ENCODE measurements at places on chromosomes 12 and 14. TPM values are rescaled to one million over a fixed set of nuclear protein-coding genes. Genes with fewer than 3 reads are reported as not detected.

The GPN3 gene
- total RNA-seq, result 29.3 TPM

The FLRT2 gene
- total RNA-seq, result 4.7 TPM

DNA sequence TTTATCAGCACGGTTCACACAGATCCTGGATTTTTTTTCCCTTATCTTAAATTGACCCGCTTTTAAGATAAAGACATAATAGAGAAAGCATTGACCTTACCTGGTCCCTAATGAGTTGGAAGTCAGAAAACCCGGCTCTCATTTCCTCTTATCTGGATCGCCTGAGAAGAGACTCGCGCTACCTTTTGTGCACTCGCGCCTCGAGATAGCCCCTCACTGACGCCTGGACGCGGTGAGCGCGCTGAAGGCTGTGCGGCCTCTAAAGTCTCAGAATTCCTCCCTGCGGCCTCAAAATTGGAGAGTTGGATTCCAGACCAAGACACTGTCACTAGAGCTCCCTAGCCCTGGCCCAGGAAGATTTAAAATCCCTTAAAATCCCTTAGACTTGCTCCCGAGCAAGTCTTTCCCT is 7.0 kb downstream of the NKX2-1 start:
- H3K4me3 ChIP-seq, result no peak overlapping the region
- no peaks in the 10 kb centered on the region for H3K36me3 ChIP-seq
- H3K27me3 ChIP-seq, result peaks cover 100% of the 10 kb centered on the region
- no peak overlapping the region for H3K27ac ChIP-seq
- H3K4me1 ChIP-seq, result peaks cover 11% of the 10 kb centered on the region

DNA sequence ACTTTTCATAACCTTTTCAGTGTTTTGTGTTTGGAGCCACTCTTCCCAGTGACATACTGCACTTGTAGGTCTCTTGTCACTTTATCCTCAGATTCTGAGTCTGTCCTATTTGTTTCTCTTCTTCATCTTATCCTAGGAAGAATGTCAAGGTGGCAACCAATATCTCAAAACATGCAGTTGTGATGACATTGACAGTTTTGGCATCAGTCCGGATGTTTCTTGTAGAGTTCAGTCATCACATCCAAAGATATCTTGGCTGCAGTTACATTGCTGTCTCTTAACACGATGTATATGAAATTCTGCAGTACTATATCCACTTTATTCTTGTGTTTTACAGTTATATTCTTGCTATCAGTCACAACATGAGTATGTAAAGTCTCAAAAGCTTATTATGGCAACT is 6.4 kb downstream of the ADIPOR2 start:
- no peak for DNase-seq
- peaks cover 65% of the 10 kb centered on the region for H3K4me1 ChIP-seq
- no peak overlapping the region for H3K27ac ChIP-seq
- no peaks in the 10 kb centered on the region for H3K27me3 ChIP-seq
- H3K4me3 ChIP-seq, result no peak overlapping the region
- H3K36me3 ChIP-seq, result no peaks in the 10 kb centered on the region

DNA sequence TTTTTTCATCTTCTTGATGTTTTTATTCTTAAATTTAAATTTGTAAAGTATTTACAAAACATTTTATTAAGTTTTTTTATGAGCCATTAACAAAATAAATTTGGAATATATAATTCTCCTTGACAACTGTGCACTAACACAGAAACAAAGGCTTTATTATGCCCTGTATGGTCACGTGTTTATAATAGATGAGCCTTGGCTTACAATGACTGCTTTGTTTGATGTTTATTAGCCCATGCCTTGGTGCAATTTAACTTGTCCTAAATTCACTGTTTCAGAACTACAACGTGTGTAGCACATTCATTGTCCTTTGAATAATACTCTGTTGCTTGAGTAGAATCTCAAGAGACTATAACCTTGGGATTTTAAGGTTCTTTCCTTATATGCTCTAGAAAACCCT is 59.8 kb downstream of the CNTN1 start:
- H3K27ac ChIP-seq, result no peak overlapping the region
- no peak overlapping the region for H3K4me3 ChIP-seq
- no peaks in the 10 kb centered on the region for H3K4me1 ChIP-seq
- no peaks in the 10 kb centered on the region for H3K36me3 ChIP-seq

GRCh38 chr12:116561181-116561821 is 2.1 kb downstream of the MAP1LC3B2 start:
- no peak overlapping the region for H3K4me3 ChIP-seq
- DNase-seq, result no peak
- peaks cover 6% of the 10 kb centered on the region for H3K4me1 ChIP-seq
- H3K27me3 ChIP-seq, result no peaks in the 10 kb centered on the region

- H3K4me3 ChIP-seq, result no peak overlapping the region
- no peak overlapping the region for H3K27ac ChIP-seq
- H3K36me3 ChIP-seq, result peaks cover 53% of the 10 kb centered on the region
- DNase-seq, result no peak
Observed at GRCh38 chr12:100043631-100044030, 58.9 kb upstream of the ANKS1B start.

DNA sequence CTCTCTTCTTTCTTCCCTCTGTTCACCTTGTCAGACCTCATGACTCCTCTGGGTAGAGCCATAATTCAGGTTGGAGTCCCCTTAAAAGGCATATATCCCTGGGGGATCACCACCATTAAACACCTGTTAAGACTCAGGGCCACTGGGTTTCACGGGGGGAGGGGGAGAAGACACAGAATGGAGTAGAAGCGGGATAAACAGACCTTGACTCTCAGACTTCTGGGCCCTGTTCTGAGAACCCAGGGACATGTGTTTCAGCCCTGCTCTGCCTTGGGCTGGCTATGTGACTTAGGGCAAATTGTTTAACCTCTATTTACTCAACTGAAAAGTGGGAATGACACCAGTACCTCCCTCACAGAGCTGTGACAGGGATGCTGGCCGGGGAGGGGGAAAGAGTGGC is 4.6 kb downstream of the CDH24 start:
- H3K4me1 ChIP-seq, result peaks cover 21% of the 10 kb centered on the region
- no peak overlapping the region for H3K27ac ChIP-seq
- DNase-seq, result no peak
- H3K27me3 ChIP-seq, result peaks cover 6% of the 10 kb centered on the region
- no peak overlapping the region for H3K4me3 ChIP-seq

DNA sequence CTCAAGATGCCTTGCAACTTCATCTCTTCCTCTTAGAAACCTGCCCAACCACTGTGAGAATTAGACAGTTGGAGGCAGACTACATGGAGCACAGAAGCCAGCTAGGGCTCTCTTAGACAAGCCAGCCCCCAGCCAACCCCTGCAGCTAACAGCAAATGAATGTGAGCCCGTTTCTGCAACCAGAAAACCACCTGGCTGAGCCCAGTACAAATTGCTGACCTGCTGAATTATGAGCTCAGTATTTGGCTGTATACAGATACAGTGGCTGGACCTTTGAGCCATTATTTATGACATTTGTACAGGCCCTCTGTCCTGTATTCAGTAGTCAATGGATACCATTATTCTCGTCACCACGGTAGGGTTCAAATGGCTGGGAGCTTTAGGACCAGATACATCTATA is 112.9 kb downstream of the TBX5 start:
- H3K36me3 ChIP-seq, result no peaks in the 10 kb centered on the region
- no peaks in the 10 kb centered on the region for H3K4me1 ChIP-seq
- DNase-seq, result no peak
- no peak overlapping the region for H3K27ac ChIP-seq
- no peak overlapping the region for H3K4me3 ChIP-seq
- H3K27me3 ChIP-seq, result peaks cover 11% of the 10 kb centered on the region

- no peak overlapping the region for H3K4me3 ChIP-seq
- no peak for DNase-seq
- H3K27me3 ChIP-seq, result no peaks in the 10 kb centered on the region
- peaks cover 10% of the 10 kb centered on the region for H3K36me3 ChIP-seq
- H3K4me1 ChIP-seq, result no peaks in the 10 kb centered on the region
Observed at GRCh38 chr14:72457641-72458040, 436.3 kb downstream of the DPF3 start.

- peaks cover 5% of the 10 kb centered on the region for H3K27me3 ChIP-seq
- H3K27ac ChIP-seq, result no peak overlapping the region
- H3K36me3 ChIP-seq, result no peaks in the 10 kb centered on the region
- no peak overlapping the region for H3K4me3 ChIP-seq
- no peak for DNase-seq
Observed at GRCh38 chr12:104201238-104202001, 14.2 kb upstream of the TXNRD1 start.

Measured in left ventricle myocardium inferior (tissue), 1 donor.